ENCODE measurements at places on chromosomes 2 and 18.

- no peak for DNase-seq
Measured at GRCh38 chr2:128618642-128619041, 300.0 kb upstream of the HS6ST1 start.

DNA sequence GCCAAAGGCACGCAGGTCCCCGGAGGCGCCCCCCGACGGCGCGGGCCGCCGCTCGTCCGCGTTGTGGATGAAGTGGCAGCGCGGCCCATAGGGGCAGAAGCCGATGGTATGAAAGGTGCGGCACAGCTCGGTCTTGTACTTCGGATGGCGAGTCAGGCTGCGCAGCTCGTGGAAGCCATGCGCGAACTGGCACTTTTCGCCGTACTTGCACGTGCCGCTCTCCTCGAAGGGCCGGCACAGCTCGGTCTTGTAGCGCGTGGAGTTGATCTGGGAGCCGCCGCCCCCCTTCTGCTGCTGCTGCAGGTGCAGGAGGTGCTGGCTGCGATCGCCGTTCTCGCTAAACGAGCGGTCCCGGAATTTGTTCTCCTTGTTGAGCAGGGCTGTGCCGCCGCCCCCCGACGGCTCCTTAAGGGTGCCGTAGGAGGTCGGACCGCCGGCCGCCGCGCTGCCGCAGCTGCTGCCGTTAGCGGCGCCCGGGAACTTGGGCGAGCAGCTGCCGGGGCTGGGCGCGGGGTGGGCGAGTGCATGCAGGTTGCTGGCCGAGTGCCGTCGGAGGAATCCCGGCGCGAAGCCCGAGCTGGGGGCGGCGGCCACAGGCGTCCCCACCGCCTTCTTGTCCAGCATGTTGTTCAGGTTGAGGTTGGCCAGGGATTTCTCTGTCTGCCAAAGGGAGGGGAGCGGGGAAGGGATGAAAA lies 1.2 kb downstream of the ZFP36L2 start:
- DNase-seq, result peak; percentile 90

GRCh38 chr2:145984580-145984979 lies 1464.7 kb upstream of the ZEB2 start:
- DNase-seq, result no peak

GRCh38 chr2:231068525-231069222 lies 12.0 kb downstream of the PSMD1 start:
- DNase-seq, result no peak

GRCh38 chr2:65071499-65072180 lies 15.4 kb downstream of the CEP68 start:
- DNase-seq, result no peak

GRCh38 chr18:11847811-11848210 lies 3.4 kb upstream of the CHMP1B start:
- no peak for DNase-seq
